ENCODE measurements at places on chromosomes 13 and 19.
A peak's percentile ranks its signal among the peaks of the same experiment; 100 is the strongest.

DNA sequence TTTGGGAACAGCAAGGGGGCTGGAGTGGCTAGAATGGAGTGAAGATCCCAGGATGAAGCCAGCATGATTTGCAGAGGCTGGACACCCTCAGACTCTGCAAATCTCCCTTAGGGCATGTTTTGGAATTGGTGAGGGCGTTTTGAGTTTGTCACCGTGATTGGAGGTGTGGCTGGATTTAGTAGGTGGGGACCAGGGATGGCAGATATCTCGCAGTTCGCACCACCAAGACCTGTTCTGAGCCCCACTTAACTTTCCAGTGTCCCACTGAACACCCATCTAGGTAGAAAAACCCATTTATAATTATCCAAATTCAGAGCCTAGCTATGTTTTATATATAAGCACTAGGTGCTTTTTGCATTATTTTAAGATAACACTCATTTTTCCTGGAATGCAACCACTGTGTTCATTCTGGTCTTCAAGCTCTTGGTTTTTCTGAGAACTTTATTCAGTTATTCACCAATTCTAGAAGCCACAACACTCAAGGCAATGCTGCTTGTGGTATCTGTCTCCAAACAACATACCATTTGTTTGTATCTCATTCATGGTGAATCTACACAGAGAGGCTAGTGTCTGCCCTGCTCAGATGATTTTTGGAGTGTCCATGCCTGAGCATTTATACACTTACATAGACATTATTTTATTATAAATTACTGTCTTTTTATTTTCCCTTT, 3.0 kb upstream of the NANOS2 start:
- no peaks in the 10 kb centered on the region for H3K36me3 ChIP-seq
- no peak overlapping the region for H3K4me3 ChIP-seq
- DNase-seq: no peak

- no peak overlapping the region for H3K4me3 ChIP-seq
- H3K4me1 ChIP-seq: peaks cover 12% of the 10 kb centered on the region
- H3K27me3 ChIP-seq: no peaks in the 10 kb centered on the region
- peak; percentile 77 for DNase-seq
- H3K36me3 ChIP-seq: no peaks in the 10 kb centered on the region
These were observed 7.7 kb upstream of the CXCL17 start for GRCh38 chr19:42450314-42450934.

DNA sequence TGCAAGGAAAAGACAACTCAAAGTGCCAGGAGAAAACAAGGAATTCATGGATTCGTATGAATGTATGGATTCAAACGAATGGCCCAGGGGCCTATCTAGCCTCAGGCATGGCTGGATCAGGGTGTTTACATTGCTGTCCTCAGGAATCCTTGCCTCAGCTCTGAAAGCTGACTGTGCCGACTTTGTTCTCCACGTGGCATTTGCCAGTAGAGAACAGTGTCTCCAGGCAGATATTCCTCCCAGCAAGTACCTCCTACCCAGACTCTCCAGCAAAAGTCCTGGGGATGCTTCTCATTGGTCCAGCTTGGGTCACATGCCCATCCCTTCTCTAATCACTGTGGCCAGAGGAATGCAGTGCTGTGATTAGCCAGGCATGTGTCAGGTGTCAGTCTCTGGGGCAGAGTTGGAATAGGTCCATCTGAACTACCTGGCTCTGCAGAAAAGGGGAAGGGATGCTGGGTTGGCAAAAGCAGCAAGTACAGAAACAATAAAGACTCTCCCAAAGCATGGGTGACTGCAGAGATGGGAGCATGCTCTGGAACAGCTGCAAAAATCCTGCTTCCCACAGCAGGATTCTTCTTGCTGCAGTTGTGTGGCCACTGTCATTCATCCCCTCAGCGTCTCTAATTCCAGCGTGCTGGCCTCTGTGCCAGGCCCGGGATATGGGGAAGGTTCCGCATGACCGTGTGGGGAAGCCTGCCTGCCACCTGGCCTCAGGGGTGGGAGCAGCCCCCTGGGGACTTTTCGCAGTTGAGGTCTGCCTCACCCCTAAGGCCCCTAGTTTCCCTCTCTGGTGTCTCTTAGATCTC, 30.0 kb downstream of the CCNE1 start:
- no peak overlapping the region for H3K4me3 ChIP-seq
- no peaks in the 10 kb centered on the region for H3K36me3 ChIP-seq
- no peak for DNase-seq
- no peak overlapping the region for H3K27ac ChIP-seq

DNA sequence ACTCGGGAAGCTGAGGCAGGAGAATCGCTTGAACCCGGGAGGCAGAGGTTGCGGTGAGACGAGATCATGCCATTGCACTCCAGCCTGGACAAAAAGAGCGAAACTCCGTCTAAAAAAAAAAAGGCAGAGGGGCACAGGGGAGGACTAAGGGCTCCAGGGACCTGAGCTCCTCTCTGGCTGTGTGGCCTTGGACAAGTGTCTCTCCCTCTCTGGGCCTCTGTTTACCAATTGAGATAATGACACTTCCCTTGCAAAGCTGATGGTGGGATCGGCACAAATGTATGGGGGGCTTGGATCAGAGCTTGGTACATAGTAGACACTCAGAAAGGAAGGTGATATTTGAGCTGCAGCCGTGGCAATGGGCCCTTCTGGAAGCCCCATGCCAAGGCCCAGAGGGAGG, 11.4 kb upstream of the SPACA4 start:
- no peaks in the 10 kb centered on the region for H3K36me3 ChIP-seq
- no peaks in the 10 kb centered on the region for H3K27me3 ChIP-seq

- H3K4me1 ChIP-seq: peaks cover 20% of the 10 kb centered on the region
- no peaks in the 10 kb centered on the region for H3K27me3 ChIP-seq
- peak; percentile 54 for DNase-seq
These were observed at the start of gene CUL4A for GRCh38 chr13:113209336-113209758. Gene CUL4A, plus strand, starts transcription at chr13:113209613. Its CDS starts 15 bp downstream, at chr13:113209628.

- H3K27ac ChIP-seq: no peak overlapping the region
- H3K4me3 ChIP-seq: no peak overlapping the region
- no peak for DNase-seq
- no peaks in the 10 kb centered on the region for H3K36me3 ChIP-seq
- H3K27me3 ChIP-seq: no peaks in the 10 kb centered on the region
- H3K4me1 ChIP-seq: no peaks in the 10 kb centered on the region
These were observed 1633.5 kb downstream of the SLITRK1 start for GRCh38 chr13:82248762-82249161.

DNA sequence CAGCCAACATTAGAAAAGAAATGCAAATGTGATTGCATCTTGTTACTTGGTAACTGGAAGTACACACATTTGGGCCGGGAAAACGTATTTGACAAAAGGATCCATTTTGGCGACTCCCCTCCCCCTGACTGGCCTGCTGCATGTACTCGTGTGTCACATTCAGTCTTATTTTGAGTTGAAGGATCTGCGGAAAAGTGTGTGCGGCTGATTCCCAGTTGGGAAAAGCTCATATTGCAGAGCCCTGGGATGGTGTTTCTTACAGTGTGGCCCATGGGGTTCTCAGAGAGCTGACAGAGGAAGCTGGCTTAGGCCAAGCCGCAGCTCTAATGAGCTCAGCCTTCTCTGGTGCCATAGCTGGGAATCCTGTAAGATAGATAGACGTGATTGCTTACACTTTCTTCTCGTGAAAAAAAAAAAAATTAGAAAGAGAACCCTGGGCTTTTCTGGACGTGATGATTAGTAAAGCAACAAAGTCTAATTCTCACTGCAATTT, 170.3 kb upstream of the ARGLU1 start:
- no peak for DNase-seq
- H3K27ac ChIP-seq: no peak overlapping the region
- no peaks in the 10 kb centered on the region for H3K27me3 ChIP-seq
- no peak overlapping the region for H3K4me3 ChIP-seq
- no peaks in the 10 kb centered on the region for H3K36me3 ChIP-seq

DNA sequence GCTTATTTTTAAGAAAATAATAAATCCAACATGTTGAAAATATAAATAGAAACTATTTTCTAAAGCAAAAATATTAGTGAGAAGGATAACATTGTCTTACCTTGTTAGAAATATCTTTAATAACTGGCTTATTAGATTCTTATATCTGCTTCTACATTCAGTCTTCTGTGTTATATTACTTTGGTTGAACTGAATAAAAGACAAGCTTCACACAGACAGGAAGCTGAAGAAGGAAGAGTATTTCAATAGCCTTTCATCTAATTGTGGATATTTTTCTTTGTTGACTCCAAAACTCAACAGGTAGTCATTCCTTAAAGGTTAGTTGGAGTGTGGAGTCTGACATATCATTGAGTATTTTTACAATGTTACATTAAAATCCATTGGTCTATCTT, 10.9 kb downstream of the SETDB2 start:
- no peak overlapping the region for H3K4me3 ChIP-seq
- H3K27ac ChIP-seq: no peak overlapping the region
- H3K27me3 ChIP-seq: no peaks in the 10 kb centered on the region
- DNase-seq: no peak

- no peak overlapping the region for H3K4me3 ChIP-seq
- H3K27ac ChIP-seq: no peak overlapping the region
- no peaks in the 10 kb centered on the region for H3K36me3 ChIP-seq
- H3K4me1 ChIP-seq: no peaks in the 10 kb centered on the region
- H3K27me3 ChIP-seq: no peaks in the 10 kb centered on the region
These were observed 216.9 kb upstream of the RXFP2 start for GRCh38 chr13:31522396-31522795.

DNA sequence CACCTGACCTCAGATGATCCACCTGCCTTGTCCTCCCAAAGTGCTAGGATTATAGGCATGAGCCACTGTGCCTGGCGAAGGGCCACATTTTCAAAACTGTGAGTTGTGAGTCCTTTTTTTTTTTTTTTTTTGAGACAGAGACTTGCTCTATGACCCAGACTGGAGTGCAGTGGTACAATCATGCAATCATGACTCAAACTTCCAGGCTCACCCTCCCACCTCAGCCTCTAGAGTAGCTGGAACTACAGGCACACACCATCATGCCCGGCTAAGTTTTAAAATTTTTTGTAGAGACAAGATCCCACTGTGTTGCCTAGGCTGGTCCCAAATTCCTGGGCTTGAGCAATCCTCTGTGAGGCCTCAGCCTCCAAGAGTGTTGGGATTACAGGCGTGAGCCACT, 3.8 kb upstream of the MYPOP start:
- no peak for DNase-seq
- no peak overlapping the region for H3K27ac ChIP-seq

DNA sequence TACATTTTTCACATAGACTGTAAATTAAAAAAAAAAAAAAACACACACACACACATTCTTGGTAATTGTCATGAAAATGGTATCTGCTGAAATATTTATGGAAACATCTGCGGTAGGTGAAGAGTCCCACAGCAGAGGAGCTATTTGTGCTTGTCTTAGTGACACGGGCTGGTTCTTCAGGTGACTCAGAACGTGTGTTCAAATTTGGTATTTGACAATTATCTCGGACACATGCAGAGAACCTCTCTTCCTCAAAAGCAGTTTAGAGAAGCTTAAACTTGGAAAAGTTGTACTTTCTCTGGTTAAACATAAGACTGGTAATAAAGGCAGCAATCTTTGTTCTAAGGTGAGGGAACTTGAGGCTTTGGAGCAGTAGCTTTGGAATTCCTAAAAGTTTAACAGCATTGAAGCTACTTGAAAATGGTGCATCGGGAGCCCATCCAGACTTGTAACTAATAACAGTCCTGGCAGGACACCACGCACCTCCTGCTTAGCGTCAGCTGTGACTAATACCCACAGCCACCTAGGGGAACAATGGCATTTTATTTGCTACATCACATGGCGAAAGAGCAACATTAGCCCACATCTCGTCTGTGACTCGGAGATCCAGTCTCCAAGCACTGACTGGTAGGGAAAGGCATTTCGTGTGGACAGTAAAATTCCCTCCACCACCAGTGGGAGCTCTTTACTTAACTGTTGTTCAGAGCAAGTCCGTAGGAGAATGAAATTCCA, 1505.1 kb upstream of the SLC10A2 start:
- no peaks in the 10 kb centered on the region for H3K36me3 ChIP-seq
- no peak for DNase-seq
- no peaks in the 10 kb centered on the region for H3K27me3 ChIP-seq
- no peak overlapping the region for H3K4me3 ChIP-seq
- no peak overlapping the region for H3K27ac ChIP-seq

DNA sequence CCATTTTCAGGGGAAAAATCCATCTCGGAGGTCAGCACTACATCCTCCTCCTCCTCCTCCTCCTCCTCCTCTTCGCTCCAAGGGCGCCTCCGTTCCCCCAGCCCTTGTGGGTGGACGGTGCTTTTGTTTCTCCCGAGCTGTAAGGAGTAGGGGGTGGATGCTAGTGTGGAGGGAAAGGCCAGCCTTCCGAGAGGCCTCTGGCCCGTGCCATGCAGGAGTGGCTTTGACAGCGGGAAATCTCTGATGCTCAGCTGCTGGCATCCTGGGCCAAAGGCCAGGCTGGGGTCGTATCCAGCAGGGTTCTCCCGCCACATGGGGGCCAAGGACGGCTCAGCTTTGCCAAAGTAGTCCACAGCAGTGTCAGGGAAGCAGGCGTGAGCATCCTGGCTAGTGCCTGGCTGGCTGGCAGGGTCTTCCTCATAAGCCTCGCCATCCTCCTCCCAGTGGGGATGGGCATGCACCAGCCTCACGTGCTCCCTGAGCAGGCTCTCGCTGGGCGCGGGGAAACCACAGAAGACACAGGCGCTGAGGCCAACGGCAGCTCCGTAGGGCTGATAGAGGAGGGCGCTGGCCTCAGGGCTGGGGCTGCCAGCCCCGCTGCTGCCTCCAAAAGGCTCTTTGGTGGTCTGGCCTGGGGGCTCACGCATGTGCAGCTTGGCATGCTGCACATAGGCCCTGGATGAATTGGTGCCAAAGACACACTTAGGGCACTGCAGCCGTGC, 10.5 kb downstream of the WIZ start:
- H3K27me3 ChIP-seq: no peaks in the 10 kb centered on the region
- H3K4me3 ChIP-seq: no peak overlapping the region
- no peaks in the 10 kb centered on the region for H3K36me3 ChIP-seq
- DNase-seq: no peak
- no peaks in the 10 kb centered on the region for H3K4me1 ChIP-seq

DNA sequence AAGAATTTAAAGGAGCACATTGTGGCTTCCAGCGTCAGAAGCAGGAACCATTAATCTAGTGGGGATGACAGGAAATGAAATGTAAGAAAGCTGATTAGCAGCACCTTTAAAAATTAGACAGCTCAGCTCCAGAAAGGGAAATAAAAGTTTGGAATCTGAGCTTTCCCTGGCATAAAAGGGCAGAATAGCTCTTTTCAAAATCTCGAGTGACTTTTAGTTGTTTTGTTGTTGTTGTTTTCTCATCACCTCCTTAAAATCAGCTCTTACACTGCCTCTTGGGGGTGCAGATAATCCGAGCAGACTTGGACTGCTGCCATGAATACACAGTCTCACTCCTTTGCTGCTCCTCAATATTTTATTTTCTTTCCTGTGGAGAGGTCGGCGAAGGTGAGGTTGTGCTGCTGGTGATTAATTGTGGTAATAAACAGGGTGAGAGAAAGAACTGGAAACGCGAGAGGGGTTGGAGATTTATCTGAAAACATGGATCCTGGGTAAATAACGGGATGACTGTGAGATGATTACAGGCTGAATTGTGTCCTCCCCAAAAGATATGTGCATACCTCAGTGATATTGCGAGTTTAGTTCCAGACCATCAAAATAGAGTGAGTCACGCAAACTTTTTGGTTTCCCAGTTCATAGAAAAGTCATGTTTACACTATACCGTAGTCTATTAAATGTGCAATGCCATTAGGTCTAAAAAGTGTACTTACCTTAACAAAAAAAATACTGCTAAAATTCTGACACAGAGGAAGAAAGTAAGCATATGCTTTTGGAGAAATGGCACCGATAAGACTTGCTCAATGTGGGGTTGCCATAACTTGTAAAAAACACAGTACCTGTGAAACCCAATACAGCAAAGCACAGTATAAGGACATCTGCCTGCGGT, 787.7 kb downstream of the UQCRFS1 start:
- no peak for DNase-seq
- H3K27ac ChIP-seq: no peak overlapping the region
- H3K4me3 ChIP-seq: no peak overlapping the region
- H3K4me1 ChIP-seq: no peaks in the 10 kb centered on the region

All from effector memory CD4-positive, alpha-beta T cell (primary cell).